Kidney epithelial cell (primary cell): ENCODE measurements at places on chromosomes 13 and 19.

GRCh38 chr19:16363133-16363851 is 38.7 kb downstream of the KLF2 start:
- DNase-seq: no peak

DNA sequence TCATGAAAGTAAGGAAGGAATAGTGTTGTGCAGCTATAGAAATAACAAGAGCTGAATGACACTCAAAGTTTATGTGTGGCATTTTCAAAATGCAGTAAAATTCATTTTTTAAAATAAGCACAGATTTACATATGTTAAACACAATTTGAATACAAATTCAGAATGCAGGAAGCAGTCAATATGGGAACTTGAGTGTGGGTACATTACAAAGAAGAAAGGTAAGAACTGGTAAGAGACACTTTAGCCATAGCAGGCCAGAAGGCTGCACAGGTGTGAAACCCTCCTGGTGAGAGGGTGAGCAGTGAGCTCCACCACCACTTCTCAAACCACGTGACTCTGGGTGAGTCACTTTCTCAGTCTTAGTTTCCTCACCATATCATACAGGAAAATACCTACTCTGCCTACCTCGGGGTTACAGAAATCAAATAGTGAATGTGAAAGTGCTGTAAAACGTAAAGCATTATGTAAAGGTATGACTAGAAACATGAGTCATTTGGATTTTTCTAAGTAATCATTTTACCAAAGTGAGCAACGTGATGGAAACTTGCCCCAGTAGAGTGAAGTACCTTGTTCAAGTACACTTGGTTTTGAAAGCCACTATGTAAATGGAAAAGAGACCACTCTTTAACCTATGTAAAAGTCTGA is 40.5 kb downstream of the USP12 start:
- DNase-seq: peak; percentile 5

DNA sequence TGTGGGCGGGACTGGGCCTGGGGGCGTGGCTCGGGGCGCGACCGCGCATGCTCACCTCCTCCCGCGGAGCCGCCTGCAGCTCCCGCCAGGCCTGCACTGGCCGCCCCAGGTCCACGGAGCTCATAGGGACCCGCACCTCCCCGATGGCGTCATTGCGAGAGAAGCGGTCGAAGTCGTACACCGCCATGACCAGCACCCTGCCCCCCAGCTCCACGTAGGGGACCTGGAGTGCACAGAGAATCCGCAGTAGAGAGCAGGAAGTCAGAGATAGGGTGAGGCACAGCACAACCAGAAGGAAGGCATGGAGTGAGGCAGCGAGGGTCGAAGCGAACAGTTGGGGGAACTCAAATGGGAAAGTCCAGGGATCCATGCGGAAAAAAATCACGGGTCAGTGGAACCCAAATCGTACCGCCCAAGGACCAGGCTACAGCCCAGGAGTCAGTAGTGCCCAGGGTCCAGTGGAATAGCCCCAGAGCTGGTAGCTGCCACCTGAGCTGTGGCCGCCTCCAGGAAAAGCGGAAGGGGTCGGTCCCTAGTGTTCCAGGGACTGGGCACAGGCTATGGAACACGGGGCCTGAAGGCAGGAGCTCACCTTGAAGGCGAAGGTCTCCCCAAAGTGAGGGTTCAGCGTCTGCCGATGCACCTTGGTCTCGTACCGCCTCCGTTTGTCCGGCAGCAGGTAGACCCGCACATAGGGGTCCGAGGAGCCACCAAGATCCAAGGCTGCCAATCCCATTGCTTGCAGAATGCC is 4.8 kb downstream of the SYT5 start:
- DNase-seq: no peak

- DNase-seq: no peak
Measured at GRCh38 chr13:53460796-53461195, 432.2 kb downstream of the OLFM4 start.

DNA sequence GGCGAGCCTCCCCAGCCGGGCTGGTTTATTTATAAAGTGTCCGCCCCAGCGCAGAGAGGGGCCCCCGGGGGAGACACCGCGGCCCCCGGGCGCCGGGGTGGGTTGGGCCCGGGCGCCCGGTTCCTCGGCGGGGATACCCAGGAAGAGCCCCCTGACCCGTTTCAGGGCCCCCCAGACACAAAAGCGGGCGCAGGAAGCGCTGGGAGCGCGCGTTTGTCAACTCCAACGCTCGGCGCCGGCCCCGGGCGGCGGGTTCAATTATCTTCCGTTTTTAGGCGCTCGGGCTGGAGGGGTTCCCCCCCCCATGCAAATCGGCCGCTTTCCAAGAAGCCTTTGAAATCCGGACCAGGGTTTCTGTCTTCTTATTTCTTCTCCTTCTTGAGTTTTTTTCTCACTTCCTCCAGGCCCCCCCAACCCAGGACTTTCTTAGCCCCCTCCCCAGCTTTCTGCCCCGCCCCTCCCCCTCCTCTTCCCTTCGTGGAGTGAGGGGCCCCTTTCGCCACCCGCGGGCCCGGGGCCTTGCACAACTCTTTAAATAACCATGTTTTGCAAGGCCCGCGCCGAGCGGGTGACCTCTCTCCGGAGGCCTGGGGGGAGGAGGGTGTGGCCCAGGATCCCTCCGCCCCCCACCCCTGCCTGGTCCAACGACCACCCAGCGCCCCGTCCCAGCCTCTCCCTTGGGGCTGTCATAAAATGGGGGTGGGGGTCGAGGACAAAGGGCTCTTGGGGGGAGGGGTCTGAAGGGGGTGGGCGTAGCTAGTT is 935 bp downstream of the ARID3A start:
- no peak for DNase-seq

DNA sequence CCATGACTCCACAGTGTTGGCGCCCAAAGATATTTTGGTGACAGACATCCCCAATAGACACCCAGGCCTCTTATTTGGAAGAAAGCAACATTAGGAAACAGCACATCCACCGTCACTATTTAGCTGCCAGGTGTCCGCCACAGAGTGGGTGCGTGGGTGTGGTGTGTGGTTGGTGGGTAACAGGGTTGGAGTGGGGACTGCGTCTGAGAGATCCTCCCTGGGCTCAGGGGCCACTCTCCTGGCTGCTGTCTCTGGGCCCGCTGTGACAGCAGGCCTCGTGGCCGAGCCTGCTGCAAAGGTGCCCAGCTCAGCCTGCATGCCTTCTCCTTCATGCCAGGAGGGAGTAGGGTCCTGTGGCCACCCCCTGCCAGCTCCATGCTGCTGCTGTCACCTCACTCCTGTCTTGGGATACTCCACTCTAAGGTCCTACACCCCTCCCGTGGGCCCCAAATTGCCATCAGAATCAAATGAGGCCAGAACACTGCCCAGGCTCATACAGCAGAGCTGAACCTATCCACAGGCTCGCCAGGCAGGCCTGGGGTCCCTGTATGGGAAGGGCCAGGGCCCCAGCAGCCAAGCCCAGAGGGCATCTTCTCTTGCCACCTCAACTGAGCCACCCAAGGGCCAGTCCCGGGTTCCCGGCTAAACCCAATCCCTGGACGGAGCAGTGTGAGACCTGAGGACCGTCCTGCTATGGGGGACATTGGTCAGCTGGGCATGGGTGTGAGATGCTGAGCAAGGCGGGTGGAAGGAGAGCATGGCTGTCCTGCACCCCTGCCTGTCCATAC is 24.7 kb upstream of the TIMM44 start:
- DNase-seq: no peak

DNA sequence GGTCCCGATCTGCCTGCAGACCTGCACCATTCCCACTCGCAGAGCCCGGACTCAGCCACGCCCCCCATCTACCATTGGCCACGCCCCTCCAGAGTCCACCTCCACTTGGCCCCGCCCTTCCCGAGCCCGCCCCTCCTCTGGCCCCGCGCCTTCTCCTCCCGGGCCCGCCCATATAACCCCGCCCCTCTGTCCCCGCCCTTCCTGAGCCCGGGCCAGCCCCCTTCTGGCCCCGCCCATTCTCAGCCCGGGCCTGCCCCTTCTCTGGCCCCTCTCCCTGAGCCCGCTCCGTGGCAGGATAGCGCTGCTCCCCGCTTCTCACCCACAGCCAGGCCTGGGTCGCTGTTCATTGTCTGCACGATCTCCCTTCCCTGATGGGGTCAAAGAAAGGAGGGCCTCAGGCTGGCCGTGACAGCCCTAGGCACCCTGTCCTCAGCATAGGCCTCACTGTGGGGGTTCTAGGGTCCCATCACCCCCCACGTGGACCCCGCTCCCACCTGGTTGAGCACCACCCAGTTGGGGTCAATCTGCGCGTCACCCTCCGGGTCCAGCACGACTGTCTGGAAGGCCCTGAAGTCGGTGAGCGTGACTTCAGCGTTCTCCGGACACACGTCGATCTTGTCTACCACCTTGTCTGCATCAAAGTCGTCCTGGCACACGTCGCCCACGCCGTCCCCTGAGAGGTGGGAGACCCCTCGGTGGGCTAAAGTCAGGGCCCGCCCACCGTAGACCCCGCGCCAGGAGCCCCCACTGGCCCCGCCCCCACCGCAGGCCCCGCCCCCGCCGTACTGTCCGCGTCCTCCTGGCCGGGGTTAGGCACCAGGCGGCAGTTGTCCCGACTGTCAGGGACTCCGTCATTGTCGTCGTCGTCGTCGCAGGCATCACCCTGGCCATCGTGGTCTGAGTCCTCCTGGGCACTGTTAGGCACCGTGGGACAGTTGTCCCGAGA is 5.7 kb downstream of the COMP start:
- no peak for DNase-seq

- no peak for DNase-seq
Measured at GRCh38 chr13:66803808-66804456, 426.2 kb downstream of the PCDH9 start.

DNA sequence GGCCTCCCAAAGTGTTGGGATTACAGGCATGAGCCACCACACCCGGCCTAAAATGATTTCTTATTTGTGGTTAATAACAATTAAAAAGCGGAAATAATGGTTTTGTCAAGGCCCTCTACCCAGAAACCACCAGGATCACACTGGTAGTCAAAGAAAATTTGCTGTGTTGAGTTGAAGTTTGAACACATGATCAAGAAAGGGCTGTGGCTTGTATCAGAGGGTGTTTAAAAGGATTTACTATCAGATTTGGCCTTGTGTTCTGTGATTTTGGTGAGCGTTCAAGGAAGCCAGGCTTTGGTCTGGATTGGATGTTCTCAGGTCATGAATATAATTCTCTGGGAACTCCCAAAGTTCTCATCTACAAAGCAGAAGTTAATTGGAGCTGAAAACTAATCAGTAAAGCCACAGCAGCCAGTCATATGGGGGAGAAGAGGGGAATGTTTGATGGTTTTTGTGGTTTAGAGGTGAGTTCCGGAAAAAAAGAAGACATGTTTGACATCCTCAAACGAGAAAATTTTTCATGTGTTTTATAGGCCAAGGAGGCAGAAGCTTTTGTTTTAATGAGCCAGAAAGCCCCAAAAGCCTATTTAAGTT is 10.6 kb upstream of the ZNF556 start:
- no peak for DNase-seq

DNA sequence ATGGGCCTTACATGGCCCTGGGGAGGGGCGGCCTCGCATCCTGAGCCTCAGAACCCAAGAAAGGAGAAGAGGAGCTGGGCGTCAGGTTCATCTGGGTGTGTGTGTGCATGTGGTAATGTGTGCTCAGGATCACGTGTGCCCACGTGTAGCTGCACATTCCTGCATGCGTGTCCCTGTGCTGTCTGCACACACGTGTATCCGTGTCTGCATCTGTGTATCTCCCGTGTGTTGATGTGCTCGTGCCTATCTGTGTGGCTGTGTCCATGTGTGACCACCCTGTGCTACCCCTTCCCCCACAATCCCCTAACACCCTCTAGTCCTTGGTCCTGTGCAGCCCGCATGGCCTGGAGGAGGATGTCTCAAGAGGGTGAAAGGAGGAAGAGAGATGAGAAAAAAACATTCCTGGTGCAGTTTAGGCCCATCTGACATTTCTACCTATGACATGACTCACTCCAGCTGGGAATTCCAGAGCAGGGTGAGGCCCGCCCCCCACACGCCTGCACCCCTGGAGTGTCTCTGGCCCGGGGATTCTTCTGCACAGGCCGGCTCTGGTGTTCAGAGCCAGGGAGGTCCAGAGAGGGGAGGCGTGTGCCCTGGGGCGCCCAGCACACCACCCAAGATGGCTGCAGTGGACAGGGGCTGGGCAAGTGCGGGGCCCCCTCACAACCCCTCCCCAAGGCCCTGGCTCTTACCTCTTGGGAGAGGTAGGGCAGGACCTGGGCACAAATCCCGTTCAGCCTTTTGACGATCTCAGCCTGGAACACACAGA is 7.1 kb downstream of the TLE5 start:
- no peak for DNase-seq

GRCh38 chr19:58021541-58022282 is 12.1 kb upstream of the ZSCAN1 start:
- DNase-seq: no peak

- no peak for DNase-seq
Measured at GRCh38 chr19:47376589-47377144, 27.6 kb downstream of the DHX34 start.

DNA sequence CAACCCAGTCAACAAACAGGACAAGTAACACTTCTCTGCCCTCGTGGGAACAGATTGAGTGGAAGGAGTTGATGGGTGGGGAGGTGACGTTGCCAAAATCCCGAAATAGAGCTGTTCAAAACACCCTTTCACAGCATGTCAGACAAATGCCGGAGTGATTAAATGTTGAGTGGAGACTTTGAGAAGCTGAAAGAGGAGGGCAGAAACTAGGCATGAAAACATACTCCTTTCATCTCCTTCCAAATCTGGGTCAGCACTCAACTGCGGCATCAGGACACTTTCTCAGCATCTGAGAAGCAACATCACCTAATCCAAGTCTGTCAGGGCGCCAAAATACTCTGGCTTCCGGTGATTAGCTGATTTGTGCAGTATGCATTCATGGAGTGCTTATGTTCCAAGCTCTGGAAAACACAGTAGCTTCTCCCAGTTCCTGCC is 51.5 kb upstream of the MRI1 start:
- DNase-seq: no peak

- no peak for DNase-seq
Measured at GRCh38 chr13:73482556-73482955, 423.8 kb downstream of the KLF5 start.

DNA sequence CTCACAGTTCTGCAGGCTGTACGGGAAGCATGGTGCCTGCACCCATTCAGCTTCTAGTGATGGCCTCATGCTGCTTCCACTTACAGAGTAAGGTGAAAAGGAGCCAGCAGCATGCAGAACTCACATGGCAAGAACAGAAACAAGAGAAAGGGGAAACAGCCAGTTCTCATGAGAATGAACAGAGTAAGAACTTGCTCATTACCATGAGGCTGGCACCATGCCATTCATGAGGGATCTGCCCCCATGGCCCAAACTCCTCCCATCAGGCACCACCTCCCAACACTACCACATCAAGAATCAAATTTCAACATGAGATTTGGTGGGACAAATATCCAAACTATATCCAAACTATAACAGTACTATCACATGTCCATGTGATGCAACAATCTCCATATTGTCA is 72.1 kb downstream of the KATNAL1 start:
- no peak for DNase-seq
